Fibroblast of lung (primary cell): ENCODE measurements at places on chromosomes 7 and 10. TPM values are rescaled to one million over a fixed set of nuclear protein-coding genes. Genes with fewer than 3 reads are reported as not detected.

- no peak for DNase-seq
Observed at GRCh38 chr10:31476088-31476487, 157.1 kb downstream of the ZEB1 start.

Gene NAT16
- not detected in 2 replicates for total RNA-seq

GRCh38 chr10:74151879-74152722 is 1.1 kb downstream of the ADK start:
- no peak for DNase-seq

- DNase-seq = peak; percentile 34
Observed at GRCh38 chr10:19819419-19820033, 3.3 kb downstream of the PLXDC2 start.

- DNase-seq = no peak
Observed at GRCh38 chr10:119723624-119724023, 2.2 kb upstream of the INPP5F start.

DNA sequence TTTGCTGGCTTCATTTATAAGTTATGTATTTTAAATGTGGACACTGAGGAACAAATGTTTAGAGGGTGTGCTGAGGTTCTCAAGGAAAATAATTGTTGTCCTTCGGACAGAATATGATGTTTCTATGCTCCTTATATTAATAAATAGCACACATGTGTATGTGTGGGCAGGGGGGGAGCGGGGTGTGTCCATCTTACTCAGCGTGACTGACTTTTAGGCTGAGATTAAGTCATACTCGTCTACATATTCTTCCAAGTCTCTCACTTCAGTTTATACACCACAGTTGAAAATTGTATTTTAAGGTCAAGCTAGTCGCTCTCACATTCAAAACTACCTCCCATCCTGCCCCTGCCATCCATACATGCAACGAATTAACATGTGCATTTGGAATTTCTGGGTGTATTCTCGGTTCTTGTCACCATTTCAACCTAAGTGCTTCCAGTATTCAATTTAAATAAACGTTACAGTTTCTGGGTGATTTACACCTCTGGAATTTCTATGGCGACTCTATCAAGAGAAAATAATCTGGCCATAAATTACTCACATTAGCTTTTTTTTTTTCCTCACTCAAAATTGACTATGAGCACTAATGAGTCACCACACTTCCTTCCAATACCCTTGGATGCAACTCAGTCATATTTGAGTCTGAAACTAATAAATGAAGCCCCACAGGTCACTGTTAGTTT is 3.3 kb downstream of the PCDH15 start:
- DNase-seq = peak; percentile 43

Gene SAMD8
- total RNA-seq = 39.0 and 51.5 TPM in 2 replicates

Gene ZNF518A
- 16.4 and 19.0 TPM in 2 replicates for total RNA-seq

Gene SPDYE5
- total RNA-seq = not detected in 2 replicates

Gene PAX2
- under 0.01 TPM in 1 of 2 replicates, not detected in the other for total RNA-seq

DNA sequence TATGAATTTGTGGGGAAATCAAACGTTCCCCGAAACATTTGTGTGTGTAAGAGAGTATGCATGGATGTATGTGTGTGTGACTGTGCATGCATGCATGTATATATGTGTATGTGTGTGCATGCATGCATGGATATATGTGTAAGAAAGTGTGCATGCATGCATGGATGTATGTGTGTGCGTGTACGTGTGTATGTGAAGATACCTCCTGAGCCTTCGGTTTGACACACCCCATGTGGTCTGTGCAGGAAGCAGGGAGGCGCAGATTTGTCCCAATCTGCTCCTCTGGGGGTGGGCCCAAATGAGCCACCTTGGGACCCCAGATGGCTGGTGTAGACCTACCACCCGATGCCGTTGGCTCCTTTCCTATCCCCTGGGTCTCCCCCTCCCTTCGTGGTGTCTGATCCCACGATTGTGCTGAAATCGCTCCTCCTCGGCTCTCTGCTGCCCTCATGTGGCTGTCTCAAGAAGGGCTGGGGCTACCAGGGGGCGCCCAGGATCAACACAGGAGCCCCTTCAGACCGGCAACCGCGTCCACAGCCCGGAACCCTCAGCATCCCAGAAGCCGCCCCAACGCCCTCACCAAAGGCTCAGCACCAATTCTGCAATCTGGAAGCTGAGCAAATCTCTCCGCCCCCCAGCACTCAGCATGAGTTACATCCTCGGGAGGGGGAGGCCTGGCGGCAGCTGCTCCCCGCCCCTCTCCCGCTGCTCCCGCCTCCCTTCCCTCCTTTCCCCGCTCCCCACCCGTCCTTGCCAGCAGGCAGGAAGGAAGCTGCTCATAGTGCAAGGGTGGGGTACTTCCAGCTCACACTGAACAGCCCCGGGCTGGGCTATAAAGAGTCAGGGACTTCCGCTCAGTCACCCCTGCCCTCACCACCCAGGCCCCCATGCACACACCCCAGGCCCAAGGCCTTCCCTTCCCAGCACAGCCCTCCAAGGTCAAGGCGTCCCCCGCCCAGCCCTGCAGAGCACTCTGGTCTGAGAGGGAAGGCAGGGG is 2.3 kb upstream of the NOS3 start:
- DNase-seq = no peak

- DNase-seq = no peak
Observed at GRCh38 chr7:128415217-128415785, 5.5 kb upstream of the IMPDH1 start.

DNA sequence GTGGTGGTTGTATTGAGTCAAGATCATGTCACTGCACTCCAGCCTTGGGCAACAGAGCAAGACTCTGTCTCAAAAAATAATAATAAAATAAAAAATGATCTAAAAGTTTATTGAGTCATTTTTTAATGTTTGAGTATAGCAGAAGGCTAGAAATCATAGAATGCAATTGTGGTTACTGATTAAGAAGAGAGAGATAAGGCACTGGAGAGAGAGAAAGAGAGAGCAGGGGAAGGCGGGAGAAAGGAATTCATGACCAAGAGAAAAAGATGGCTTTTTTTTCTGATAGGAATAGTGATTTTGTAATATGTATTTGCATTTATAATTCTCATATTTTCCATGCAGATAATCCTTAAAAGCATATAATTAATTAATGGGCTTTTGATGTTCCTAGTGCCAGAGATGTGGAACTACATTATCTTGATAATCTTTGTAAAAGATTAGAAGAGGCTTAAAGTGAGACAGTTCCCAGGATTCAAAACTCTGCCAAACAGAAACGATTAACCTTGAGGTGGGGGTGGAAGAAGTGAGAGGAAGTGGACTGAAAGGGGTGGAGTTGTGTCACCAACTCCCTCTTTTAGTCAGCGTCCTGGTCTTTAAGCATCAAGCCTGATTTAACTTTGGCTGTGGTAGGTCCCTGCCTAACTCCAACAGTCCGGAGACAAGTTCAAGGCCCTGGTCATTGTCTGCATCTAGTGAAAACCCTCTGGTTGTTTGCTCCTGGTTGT is 76.2 kb downstream of the CHN2 start:
- DNase-seq = no peak
